NCI-H524 treated with DMSO at 0.1 percent for 48 hours (cell line): ENCODE measurements at places on chromosomes 1 and 21.

DNA sequence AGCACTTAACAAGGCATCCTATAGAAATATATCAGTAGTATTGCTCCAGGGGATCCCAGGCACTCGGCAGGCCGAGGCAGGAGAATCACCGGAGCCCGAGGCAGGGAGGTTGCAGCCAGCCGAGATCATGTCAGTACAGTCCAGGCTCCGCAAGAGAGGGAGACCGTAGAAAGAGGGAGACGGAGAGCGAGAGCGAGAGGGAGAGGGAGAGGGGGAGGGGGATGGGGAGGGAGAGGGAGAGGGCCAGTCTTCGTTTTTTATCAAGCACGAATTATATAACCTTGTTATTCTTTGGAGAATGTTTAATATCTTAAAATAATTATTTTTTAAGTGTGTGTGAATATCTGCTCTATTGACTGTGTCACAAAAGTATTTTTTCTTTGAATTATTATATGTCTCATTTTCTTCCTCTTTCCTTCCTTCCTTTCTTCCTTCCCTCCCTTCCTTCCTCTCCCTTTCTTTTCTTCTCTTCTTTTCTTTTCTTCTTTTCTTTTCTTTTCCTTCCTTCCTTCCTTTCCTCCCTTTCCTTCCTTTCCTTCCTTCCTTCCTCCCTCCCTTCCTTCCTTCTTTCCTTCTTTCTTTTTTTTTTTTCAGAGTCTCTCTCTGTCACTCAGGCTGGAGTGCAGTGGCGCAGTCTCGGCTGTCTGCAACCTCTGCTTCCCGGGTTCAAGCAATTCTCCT lies 233.7 kb downstream of the SRGAP2C start:
- DNase-seq: no peak

- DNase-seq: no peak
These were observed 26.9 kb upstream of the DDR2 start for GRCh38 chr1:162605225-162605927.

DNA sequence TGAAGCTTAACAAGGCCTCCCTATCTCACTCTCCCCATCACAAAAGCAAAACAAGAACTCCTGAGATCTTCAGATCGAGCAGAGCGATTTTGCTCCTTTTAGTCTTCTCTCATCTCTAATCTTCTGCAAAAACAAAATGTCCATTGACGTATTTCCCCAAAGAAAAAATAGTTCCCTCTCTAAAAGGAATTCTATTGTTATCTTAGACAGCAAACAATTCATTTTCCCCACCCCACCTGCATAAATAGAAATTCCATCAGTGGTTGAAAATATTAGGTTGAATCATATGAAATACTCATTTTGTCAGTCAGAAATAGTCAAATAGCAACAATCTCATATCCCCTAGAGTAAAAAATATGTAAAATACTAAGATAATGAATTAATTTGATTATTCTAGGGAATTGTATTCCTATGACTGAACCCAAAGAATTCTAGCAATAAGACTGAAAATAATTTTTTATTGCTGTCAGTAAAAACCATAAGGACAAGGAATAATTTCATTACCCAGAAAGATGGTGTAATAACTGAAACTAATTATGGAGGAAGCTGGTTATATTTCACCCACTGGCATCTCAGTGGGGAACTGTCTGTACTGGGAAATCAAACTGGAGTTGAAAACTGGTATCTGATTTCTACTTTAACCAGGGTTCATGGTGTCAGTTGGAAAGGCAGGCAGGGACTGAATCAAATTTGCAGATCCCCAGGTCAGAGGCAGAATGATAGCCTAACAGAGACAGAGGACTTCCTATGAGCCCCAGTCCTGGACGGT lies 51.3 kb downstream of the RHOU start:
- DNase-seq: no peak

DNA sequence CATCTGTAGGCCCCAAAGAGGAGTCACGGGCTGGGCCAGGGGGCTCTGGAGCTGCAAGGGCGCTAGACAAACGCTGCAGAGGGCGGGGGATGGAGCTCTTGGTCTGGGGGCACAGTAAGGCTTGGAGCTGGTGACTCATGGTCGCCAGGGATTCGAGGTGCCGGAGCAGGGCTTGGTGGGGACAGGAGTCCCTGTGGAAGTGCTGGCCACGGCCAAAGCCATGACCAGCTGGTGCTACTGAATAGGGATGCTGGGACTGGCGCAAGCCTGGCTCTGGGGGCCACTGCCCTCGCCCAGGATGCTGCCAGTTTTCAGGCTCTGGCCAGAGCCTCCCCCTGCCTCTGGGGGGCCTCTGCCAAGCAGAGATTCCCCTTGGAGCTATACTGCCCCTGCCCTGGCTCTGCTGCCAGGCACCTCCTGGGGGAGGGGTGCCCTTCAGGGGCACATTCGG lies 25.2 kb downstream of the SPOCD1 start:
- DNase-seq: no peak

- DNase-seq: no peak
These were observed 20.7 kb upstream of the SLC25A33 start for GRCh38 chr1:9518454-9518998.

GRCh38 chr1:197313713-197314112 lies 45.7 kb downstream of the CRB1 start:
- DNase-seq: no peak

DNA sequence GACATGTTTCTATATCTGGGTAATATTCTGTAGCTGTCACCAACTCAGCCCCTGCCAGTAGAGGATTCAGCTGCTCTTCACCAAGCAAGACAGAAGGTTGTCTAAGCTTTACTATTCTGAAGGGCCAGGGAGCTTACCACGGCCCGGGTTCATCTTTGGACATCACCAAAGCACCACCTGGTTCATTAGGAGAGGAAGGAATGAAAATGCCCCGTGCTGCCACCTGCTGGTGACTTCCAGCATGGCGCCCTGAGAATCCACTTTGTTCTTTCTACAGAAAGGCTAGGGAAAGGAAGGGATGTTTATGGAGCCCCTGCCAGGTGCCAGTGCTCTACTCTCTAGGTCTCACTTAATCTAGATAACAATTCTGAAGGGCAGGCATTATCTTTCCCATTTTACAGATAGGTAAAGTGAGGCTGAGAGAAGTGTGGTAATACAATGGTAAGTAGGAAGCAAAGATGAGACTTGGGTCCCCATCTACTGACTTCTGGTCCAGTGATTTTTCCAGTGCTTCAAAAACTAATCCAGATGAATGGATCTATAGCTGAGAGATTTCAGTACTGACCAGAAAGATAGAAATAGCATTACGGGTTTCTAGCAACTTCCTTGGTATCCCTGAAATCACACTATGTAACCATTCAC lies 79.5 kb downstream of the BEND5 start:
- no peak for DNase-seq

GRCh38 chr1:50425376-50426107 lies 2.3 kb upstream of the DMRTA2 start:
- DNase-seq: no peak

- no peak for DNase-seq
These were observed 116.1 kb downstream of the PSMG1 start for GRCh38 chr21:39066829-39067780.

GRCh38 chr1:115672224-115673009 lies 30.6 kb downstream of the VANGL1 start:
- DNase-seq: no peak

GRCh38 chr1:181971424-181971823 lies 90.1 kb downstream of the ZNF648 start:
- no peak for DNase-seq

DNA sequence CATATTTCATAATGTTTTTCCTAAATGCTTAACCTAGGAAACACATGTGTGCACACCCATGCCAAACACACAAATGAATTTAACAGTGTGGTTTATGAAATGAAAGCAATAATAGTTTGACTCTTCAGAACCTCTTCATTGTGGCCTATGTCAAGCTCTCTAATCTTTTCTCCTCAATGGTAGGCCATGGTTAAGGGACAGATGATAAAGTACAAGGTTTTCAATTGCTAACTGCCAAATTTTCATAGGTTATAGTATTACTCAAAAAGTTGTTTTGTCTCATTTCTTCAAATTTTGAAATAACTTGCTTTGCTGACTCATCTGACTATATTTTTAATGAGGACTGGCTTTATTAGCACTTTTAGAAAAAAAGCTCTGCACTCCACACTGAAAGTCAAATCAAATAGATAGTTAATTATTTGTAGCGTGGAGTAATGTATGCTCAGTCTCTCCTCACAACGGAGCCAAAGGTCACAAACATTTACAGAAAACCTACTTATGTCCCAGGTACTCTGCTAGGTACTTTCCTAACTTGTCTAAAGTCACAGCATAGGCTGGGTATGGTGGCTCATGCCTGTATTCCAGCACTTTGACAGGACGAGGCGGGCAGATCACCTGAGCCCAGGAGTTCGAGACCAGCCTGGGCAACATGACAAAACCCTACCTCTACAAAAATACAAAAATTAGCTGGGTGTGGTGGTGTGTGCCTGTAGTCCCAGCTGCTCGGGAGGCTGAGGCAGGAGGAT lies 3.0 kb upstream of the ADCY10 start:
- no peak for DNase-seq

- DNase-seq: peak; percentile 82
These were observed 41.3 kb downstream of the HMCN1 start for GRCh38 chr1:185775501-185775900.

DNA sequence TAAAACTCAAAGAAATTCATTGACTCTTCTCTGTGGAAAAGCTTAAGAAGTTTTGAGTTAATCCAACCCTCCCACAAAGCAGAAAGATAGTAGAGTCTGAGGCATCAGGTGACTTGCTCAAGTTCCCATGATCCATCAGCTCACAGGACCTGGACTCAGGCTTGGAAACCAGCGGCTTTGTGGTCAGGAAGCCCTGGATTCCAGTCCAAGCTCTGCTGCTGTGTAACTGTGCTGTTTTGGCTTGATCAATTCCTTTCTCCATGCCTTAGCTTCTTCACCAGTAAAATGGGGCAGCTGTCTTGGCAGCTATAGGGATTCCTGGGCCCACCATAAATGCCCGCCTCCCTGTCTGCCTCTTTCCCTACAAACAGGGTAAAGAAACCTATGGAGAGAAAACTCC lies 180.2 kb downstream of the HIVEP3 start:
- no peak for DNase-seq

DNA sequence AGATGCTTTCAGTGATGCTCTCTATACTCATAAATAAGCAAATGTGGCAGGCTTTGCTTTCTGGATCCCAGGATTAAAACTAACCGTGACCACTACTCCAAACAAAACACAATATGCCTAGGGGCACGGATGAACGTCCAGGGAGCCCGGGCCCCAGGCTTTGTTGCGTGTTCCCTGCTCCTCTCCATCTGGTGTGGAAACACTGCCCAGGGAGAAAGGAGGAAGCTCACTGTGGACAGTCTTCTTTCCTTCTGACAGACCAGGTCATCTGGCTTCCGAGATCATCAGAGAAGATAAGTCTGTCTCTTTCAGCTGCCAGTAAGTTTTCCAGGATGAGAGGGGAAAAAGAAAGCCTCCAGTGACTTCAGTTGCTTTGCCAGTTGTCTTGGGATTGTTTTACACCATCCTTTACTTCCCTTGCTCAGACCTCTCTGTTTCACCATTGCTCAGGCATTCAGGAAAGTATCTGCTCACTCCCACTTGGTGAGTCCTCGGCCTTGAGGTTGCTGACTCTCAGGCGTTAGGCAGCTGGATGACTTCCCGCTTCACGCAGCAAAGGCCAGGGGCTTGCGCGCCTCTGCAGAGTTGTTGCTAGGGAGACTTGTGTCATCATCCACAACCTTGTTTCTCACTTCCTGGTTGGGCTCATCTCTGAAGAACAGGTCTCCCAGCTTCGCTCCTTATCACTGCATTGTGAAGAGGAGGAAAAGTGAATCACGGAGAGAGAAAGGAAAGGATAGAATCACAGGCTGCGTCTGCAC lies 20.6 kb upstream of the PGD start:
- no peak for DNase-seq
